Mesenchymal stem cell (in vitro differentiated cells and primary cell): ENCODE measurements at places on chromosomes 16 and 17.

- DNase-seq: no peak
These were observed 9.8 kb downstream of the DNAJA3 start for GRCh38 chr16:4435337-4436067.

GRCh38 chr17:67274466-67274865, 29.5 kb upstream of the HELZ start:
- DNase-seq: no peak

GRCh38 chr16:67144943-67145342, 5.9 kb downstream of the B3GNT9 start:
- DNase-seq: no peak

DNA sequence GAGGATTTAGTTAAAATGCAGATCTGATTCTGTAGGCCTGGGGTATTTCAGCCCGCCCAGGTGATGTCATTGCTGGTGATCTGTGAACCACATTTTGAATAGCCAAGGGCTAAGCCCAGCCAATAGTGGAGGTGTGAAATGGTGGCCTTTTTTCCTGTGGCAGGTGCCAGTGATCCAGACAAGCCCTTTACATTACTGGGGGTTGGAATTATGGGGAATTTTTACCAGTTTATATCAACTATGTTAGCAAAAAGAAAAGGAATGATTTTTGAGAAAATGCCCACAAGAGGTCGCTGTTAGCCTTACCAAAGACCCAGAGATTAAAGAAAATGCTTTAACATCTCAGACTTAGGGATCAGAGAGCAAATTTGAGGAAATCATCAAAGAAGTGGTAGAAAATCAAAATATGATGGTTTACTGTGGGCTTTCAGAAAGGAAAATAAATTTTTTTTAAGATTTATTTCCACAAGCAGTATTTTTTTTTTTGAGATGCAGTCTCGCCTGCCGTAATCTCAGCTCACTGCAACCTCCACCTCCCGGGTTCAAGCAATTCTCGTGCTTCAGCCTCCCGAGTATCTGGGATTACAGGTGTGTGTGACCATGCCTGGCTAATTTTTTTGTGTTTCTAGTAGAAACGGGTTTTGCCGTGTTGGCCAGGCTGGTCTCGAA, 3.9 kb downstream of the VPS35L start:
- DNase-seq: peak; percentile 73
